ENCODE measurements at places on chromosomes 7 and 10.

GRCh38 chr10:125200396-125200795 is 40.0 kb upstream of the CTBP2 start:
- DNase-seq: no peak
- no peaks in the 10 kb centered on the region for H3K36me3 ChIP-seq
- H3K27ac ChIP-seq: no peak overlapping the region
- H3K4me3 ChIP-seq: no peak overlapping the region
- H3K4me1 ChIP-seq: no peaks in the 10 kb centered on the region

GRCh38 chr7:27174874-27175625 is 930 bp upstream of the HOXA10 start:
- peak overlapping the region; percentile 96 for H3K27ac ChIP-seq
- no peaks in the 10 kb centered on the region for H3K36me3 ChIP-seq
- peak overlapping the region; percentile 80 for H3K4me3 ChIP-seq
- H3K27me3 ChIP-seq: no peaks in the 10 kb centered on the region
- DNase-seq: peak; percentile 94

DNA sequence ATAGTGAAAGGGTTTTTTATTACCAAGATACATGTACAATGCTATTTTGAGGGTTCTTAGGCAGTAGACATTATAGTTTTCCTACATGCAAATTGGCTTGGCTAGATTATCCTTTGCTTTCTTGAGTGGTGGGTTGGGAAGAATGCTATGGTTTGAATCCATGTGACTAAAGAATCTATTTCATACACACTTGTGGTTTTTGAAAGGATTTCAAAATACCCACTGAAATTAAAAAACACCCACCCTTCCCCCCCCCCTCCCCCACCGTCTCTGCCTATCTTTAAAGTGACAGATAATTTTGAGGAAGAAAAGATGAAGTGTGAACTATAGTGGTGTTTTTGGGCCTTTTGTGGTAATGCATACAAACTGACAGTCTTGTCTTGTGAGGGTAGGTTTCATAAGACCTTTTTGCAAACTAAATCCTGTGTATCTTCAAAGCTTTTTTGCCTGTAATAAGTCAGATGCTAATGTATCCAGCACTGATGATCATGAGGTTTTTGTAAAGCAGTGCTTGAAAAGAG is 90.9 kb downstream of the TPST1 start:
- DNase-seq: no peak
- H3K4me3 ChIP-seq: no peak overlapping the region
- H3K27ac ChIP-seq: no peak overlapping the region
- H3K4me1 ChIP-seq: no peaks in the 10 kb centered on the region
- H3K27me3 ChIP-seq: no peaks in the 10 kb centered on the region

DNA sequence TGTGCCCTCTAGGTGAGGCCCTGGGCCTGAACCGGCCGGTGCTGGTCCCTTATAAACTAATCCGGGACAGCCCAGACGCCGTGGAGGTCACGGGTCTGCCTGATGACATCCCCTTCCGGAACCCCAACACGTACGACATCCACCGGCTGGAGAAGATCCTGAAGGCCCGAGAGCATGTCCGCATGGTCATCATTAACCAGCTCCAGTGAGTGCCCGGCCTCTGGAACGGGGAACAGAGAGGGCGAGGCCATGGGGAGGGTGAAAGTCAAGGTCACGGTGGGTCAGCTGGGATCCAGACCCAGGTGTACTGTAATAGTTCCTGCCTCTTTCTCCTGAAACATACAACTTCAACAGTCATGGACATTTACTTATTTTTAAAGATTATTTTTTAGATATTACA is 66.7 kb upstream of the GTF2I start:
- H3K4me3 ChIP-seq: no peak overlapping the region
- H3K36me3 ChIP-seq: no peaks in the 10 kb centered on the region
- no peak overlapping the region for H3K27ac ChIP-seq
- no peak for DNase-seq

DNA sequence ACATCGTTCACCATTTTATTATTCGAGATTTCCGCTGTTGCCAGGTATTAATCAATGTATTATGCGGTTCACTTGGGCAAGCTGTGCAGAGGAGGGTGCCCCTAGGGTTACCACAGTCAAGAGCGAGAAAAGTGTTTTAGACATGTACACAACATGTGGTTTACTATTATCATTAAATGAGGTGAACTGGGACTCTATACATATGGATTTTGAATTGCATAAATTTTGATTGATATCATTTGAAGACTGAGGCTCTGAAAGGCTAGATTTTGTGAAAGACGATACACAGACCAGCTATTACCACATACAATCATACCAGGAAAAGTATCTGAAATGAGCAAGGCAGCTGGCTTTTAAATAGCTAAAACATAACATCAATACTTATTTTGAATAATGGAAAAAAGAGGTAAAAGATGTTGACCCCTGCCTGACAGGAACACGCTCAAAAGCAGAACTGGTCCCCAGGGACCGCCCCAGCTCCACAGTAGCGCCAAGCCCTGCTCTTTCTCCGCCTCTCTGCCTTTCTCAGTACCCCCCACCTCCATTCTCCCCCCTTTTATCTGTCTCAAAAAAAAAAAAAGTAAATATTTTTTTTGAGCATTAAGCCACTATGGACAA is 413.4 kb upstream of the MKI67 start:
- DNase-seq: no peak
- no peak overlapping the region for H3K4me3 ChIP-seq
- no peaks in the 10 kb centered on the region for H3K27me3 ChIP-seq
- H3K36me3 ChIP-seq: no peaks in the 10 kb centered on the region
- no peak overlapping the region for H3K27ac ChIP-seq

GRCh38 chr7:85895835-85896234 is 709.0 kb upstream of the SEMA3D start:
- no peak for DNase-seq
- no peaks in the 10 kb centered on the region for H3K4me1 ChIP-seq
- no peaks in the 10 kb centered on the region for H3K36me3 ChIP-seq
- H3K27ac ChIP-seq: no peak overlapping the region

Data from prostate gland (tissue), 2 donors.